ENCODE measurements at places on chromosomes 16 and 17.
A peak's percentile ranks its signal among the peaks of the same experiment; 100 is the strongest.

DNA sequence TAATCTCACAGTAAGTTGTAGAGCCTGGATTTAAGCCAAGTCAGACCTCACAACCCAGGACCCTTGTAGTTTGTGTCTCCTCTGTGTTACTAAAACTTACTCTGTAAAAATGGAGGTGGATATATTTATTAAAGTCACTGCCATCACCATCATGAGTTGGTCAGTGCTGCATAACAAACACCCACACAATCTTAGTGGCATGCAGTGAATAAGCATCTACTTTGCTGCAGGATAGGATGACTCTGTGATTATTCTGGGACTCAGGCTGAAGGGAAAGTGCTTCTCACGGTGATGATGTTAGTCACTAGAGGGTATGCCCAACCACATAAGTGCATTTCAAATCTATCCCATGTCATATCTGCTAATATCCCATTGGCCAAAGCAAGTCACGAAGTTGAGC, 398.7 kb downstream of the XYLT1 start:
- DNase-seq = no peak

DNA sequence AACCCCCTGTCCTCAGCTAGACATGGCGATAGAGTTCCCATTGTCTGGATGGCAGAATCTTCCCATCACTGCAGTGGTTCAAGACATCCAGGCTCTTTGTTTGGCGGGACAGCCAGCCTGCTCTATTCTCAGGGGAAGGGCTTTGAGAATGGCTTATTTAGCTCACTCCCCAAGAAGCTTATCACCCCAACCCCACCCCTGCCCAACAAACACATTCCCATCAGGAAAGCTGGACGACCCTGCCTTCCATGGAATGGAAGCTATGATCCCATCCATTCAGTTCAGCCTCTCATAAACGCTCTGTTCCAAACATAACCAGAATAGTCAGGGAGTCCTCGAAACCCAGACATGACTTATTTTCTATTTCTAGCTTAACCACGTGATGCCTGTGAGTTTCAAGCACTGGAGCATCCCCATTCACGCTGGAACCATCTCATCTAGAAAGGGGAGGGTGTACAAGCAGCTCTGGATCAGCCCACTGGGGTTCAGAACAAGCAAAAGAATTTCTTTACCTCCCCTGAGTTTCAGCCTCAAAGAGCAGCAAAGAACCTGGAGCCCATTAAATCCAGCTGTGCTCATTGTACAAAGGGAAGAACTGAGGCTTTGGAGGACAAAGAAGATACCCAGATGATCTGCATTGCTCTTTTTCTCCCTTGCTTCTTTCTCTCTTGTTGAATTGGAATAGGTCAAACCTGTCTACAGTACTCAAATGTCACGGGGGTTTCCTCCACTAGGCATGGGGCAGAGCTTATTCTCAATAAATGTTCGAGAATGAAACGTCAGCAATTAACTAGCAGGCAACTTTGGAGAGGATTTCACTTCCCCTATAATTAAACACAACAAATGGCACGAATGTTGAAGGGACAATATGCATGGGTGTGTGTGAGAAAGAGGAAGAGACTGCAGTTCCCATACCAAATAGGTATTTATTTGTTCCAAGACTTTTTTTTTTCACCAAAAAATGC, 93.1 kb downstream of the XYLT1 start:
- no peak for DNase-seq

- peak; percentile 44 for DNase-seq
Observed at GRCh38 chr16:66605177-66605978, 874 bp downstream of the CMTM3 start.

DNA sequence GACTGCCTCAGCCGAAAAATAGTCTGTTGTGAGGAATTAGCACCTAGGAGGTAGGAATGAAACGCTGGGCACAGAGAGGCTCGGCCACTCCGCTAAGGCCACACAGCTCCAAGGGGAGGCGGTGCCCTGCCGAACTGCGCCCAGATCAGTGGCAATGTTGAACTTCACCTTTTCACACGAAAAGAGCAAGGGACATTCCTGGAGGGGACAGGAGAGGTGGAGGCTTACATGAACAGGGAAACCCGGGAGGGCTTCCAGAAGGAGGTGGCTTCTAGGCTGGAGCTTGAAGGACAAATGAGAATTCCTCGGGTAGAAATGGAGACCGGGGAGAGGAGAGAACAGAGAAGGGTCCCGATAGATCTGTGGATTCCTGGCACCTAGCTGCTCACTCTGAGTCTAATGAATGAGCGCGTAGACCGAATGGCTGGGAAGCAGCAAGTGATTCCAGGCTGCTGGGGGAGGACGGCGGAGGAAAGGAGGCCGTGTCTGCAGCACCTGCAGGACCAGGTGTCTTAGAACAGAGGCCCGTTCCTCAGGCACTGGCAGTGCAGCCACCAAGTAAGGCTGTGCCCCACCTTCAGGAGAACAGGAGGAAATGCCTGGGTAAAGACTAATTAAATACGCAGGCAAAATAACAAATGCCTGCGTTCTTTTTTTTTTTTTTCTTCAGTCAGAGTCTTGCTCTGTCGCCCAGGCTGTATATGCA, 722 bp upstream of the SLC38A10 start:
- DNase-seq = peak; percentile 29

- DNase-seq = no peak
Observed at GRCh38 chr17:18968345-18968744, 16.4 kb downstream of the SLC5A10 start.

GRCh38 chr16:87058728-87059250, 258.4 kb downstream of the C16orf95 start:
- DNase-seq = no peak

DNA sequence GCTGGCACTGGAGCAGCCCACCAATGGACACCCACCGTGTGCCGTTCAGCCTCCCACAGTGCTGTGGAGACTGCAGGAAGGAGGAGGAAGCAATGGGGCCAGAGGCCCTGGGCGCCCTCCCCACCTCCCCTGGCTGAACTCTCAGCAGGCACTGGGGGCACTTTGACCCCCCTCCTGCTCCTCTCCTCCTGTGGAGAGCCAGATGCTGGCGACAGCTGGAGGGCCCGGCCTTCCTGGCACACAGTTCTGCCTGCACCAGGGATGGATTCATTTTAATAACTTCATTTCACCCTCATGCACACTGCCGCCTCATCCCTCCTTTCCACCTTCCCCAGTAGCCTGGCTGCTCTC, 6.0 kb downstream of the NXPH3 start:
- no peak for DNase-seq

- no peak for DNase-seq
Observed at GRCh38 chr16:4313563-4314531, 2.0 kb upstream of the GLIS2 start.

DNA sequence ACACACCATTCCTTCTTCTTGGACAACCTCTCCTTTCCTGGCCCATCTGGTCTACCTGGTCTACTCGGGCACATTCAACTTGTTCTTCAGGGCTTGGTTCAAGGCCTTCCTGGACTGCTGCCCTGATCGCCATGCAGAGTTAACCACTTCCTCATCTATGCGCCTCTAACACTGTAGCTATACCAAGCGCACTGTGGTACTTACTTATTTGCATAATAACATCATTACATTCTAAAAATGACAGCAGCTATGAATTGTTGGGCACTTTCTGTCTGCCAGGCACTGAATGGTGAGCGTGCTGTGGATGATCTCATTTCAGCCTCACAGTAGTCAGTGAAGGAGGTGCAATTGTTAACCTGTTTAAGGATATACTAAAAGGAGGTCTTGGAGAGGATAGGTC, 66.9 kb upstream of the SDK2 start:
- no peak for DNase-seq

- no peak for DNase-seq
Observed at GRCh38 chr17:57496382-57496781, 240.1 kb downstream of the MSI2 start.
